Activated CD8-positive, alpha-beta T cell treated with anti-CD3 and anti-CD28 coated beads, Interleukin-2, amount 10 ng/mL, durations not matched to agents 7 days and 5 days (primary cell): ENCODE measurements at places on chromosomes 13 and 19. TPM values are rescaled to one million over a fixed set of nuclear protein-coding genes. Genes with fewer than 3 reads are reported as not detected.

- peaks cover 12% of the 10 kb centered on the region for H3K4me1 ChIP-seq
- no peaks in the 10 kb centered on the region for H3K27me3 ChIP-seq
- H3K4me3 ChIP-seq = no peak overlapping the region
Measured at GRCh38 chr13:30362869-30363268, 55.5 kb upstream of the KATNAL1 start.

GRCh38 chr19:14476673-14477401, 1.7 kb upstream of the PTGER1 start:
- no peak overlapping the region for H3K4me3 ChIP-seq
- peaks cover 16% of the 10 kb centered on the region for H3K27me3 ChIP-seq

DNA sequence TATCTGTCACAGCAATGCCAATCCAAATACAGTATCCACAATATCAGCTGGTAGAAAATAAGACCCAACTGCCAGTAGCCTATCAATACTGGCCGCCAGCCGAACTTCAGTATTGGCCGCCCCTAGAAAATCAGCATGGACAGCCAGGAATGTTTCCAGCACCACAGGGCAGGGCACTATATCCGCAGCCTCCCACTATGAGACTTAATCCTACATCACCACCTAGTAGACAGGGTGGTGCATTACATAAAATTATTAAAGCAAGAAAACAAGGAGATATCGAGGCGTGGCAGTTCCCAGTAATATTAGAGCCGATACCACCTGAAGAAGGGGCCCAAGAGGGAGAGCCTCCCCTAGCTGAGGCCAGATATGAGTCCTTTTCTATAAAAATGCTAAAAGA, 111.3 kb downstream of the ZNF486 start:
- no peak for DNase-seq
- no peaks in the 10 kb centered on the region for H3K27me3 ChIP-seq
- no peaks in the 10 kb centered on the region for H3K36me3 ChIP-seq
- H3K4me3 ChIP-seq = no peak overlapping the region
- H3K27ac ChIP-seq = no peak overlapping the region

The PRODH2 gene
- total RNA-seq = not detected

The KLF1 gene
- total RNA-seq = not detected
